GM13977 (cell line): ENCODE measurements at places on chromosomes 5 and 9.

DNA sequence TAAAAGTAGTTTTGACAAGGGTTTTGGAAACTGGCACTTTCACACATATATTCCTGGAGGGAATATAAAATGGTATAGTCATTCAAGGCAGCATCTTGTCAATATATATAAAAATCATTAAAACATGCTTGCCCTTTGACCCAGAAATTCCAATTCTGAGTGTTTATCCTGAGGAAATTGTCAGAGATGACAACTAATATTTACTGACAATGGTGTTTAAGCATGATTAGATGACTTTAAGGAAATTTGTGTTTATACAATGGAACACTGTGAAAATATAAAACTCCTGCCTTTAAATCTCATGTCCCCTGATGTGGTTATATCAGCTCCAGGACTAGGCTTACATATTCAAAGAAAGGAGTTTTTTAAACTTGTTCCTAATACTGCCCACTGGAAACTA, 25.6 kb downstream of the PCSK1 start:
- no peak for DNase-seq

GRCh38 chr9:120710110-120710981, 3.9 kb downstream of the MEGF9 start:
- no peak for DNase-seq

- DNase-seq, result no peak
Observed at GRCh38 chr5:65394087-65394486, 87.6 kb downstream of the ADAMTS6 start.

GRCh38 chr5:173968154-173968797, 20.7 kb upstream of the C5orf47 start:
- DNase-seq, result no peak

DNA sequence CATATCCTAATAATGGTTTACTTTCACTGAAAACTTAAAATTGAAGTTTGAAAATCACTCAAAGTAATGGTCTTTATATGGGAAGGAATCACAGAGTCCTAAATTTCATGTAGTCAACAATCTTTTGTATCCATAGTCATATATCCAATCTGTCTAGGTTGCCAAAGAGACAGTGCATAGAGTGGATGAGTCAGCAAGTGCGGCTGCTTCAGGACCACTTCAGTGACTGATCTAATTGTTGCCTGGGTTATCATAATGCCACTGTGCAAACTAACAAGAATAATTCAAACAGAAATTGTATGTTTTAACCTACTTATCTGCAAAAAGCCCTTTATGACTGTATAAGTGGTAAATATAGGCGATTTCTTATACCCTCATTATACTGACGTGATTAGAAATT, 211.3 kb upstream of the PRR16 start:
- no peak for DNase-seq
